ENCODE measurements at places on chromosomes 3 and 15.
A peak's percentile ranks its signal among the peaks of the same experiment; 100 is the strongest.

DNA sequence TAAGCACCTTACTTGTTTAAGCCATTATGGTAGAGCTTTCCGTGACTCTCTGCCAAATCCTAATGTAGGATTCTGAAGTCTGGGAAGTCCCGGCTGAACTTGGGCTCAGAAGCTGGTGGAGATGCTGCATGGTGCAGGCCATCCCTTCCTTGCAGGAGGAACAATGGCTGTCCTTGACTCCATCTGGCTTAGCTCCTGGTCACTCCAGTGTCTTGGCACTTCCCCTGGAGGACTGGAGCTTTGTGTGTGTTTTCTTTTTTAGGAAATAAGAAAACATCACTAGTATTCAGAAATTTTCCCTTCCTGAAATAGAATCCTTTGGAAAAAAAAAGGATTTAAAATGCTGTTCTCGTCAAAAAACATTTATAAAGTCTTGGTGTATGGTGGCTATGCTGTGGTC is 209.3 kb upstream of the ROPN1 start:
- DNase-seq = no peak

DNA sequence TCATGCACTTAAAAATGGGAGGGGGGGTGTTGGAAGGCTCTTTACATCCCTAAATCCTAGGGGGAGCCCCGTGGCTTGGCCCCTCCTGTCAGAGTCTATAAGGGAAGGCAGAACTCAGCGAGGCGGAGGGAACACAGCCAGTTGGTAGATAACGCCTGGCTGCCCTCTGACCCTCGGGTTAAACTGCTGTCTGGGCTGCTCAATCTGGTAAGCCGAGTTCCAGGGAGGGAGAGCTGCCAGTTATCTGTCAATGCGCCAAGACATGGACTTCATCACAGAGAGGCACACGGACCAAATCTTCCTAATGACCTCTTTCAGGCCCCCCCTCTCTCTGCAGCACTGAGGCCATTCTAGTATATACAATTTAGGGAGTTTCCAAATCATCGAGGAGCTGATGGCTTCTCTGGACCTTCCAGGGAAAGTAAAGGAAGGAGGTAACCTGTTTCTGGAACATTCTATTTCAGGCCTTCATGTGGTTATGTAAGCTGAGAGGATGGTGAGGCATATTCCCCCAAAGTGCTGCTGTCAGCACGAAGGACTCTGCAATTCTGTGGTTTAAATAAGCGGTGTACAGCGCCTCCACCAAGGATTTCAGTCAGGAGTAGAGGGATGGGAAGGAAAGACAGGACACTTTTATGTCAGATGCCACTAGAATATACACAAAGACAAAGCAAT is 349.0 kb downstream of the MCTP2 start:
- no peak for DNase-seq

- DNase-seq = peak; percentile 57
Observed at GRCh38 chr3:187742351-187743171, 2.7 kb downstream of the BCL6 start.

DNA sequence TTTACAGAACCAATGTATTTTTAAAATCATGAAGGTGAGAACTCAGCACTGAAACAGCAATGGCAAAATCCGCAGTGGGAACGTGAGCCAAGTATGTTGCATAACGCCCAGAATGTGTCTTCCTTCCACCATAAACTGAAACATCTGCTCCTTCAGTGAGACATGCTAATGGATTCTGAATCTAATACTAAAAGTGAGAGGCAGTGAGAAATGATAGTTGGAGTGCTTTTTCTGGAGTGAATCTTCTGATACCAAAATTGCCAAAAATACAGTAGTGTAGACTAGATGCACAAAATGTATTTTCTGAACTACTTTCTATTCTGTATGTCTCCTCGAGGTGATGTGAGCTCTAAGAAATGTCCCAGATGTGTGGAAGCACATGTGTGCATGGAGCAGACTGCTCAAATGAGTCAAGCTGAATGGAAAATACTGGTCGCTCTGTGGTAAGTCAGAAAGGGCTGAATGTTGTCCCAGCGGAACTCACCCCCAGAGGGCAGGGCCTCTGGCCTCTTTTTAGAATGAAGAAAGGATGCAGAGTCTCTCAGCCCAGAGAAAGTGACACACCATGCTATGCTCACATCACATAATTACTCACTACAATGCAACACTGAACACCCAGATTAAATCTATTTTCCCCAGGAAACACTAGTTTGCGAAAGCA is 73.0 kb downstream of the ATP10A start:
- peak; percentile 70 for DNase-seq

DNA sequence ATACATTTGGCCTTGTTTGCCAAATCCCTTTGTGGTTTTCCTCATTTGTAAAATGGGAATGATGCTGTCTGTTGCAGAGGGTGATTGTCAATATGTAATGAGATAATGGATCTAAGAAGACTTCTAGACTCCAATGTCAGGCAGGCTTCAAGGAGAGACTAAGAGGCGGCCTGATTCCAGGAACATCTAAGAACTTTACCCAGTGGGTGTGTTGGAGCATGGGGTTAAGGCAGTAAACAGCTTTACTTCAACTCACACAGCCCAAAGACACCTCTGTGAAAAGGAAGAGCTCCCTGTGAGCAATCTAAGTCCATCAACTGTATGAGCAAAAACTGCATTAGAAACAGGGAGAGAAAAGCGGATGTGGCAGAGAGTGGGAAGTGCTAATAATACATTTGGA is 560.6 kb downstream of the PDCD6IP start:
- no peak for DNase-seq

- DNase-seq = peak; percentile 15
Observed at GRCh38 chr15:34812369-34812768, 17.0 kb upstream of the ACTC1 start.
